ENCODE measurements at places on chromosomes 6 and 20.

DNA sequence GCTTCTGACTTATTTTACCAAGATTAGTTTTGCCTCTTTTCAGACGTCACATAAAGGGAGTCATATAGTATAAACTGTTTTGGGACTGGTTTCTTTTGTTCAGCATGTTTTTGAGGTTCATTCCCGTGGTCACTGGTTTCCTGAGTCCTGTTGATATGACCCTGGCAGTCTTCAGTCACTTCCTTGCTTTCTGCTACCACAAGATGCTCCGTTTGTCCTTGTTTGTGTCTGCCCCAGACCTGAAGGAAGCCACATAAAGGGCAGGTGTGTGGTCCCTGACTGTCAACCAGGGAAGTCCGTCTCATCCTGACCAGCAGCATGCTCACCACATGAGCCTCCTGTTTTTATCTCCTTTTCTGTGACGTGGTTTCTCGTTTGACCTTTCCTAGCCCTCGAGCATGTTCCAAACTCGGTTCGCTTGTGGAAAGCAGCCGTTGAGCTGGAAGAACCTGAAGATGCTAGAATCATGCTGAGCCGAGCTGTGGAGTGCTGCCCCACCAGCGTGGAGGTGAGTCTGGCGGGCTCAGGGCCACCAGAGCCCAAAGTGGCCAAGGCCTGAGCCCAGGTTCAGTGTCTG lies 26.1 kb upstream of the C20orf204 start:
- peak overlapping the region; percentile 67 for H3K4me3 ChIP-seq
- no peaks in the 10 kb centered on the region for H3K27me3 ChIP-seq
- peak overlapping the region; percentile 81 for H3K27ac ChIP-seq

DNA sequence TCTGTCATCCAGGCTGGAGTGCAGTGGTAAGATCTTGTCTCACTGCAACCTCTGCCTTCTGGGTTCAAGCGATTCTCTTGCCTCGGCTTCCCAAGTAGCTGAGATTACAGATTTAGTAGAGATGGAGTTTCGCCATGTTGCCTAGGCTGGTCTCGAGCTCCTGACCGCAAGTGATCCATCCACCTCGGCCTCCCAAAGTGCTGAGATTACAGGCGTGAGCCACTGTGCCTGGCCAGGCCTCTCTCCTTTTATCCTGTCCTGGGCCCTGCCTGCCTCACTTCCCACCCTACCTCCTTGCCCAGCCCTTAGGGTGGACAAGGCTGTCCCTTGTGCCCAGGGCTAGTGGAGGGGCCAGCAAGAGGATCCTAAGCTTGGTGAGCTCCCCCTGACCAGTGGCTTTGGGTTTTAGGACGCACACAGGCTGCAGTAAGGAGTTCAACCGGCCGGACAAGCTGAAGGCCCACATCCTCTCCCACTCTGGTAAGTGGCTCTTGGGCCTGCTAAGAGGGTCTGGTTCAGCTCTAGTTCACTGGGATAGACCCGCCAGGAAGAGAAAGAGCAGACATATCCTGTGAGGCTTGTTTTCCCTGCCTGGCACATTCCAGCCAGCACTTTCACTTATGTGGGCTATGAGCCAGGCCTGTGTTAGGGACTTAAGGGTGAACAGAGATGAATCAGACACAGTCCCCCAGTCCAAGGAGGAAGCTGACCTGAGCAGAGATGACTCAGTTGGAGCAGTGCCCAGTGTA lies 21.9 kb upstream of the CHMP4B start:
- no peaks in the 10 kb centered on the region for H3K27me3 ChIP-seq
- H3K27ac ChIP-seq: no peak overlapping the region
- no peak for ATAC-seq
- H3K36me3 ChIP-seq: no peaks in the 10 kb centered on the region

DNA sequence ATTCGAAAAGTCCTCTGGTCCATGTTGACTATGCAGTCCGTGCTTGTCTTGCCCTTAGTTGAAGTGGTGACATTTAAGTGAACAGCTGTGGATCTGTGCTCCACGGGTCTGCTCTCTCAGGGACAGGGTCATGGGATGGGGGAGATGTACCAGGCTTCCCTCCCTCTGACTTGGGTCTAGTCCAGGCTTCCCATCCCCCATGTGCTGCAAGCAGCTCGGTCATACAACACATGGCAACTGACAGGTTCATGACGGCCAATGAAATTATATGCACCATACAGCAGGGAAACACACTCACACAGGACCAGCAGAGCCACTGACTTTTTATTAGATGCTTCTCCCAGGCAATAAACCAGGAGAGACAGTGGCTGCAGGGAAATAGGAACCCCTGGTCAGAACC lies 201.4 kb downstream of the PTPRT start:
- no peaks in the 10 kb centered on the region for H3K27me3 ChIP-seq
- no peak overlapping the region for H3K4me3 ChIP-seq
- H3K36me3 ChIP-seq: no peaks in the 10 kb centered on the region

- no peaks in the 10 kb centered on the region for H3K4me1 ChIP-seq
- H3K36me3 ChIP-seq: peaks cover 25% of the 10 kb centered on the region
- peaks cover 17% of the 10 kb centered on the region for H3K27me3 ChIP-seq
- peak; percentile 64 for ATAC-seq
- no peak overlapping the region for H3K27ac ChIP-seq
- peak overlapping the region; percentile 76 for H3K4me3 ChIP-seq
Observed at GRCh38 chr6:30007132-30007764, 53.8 kb upstream of the POLR1H start.

GRCh38 chr6:152557502-152557901 lies 79.7 kb downstream of the SYNE1 start:
- H3K27me3 ChIP-seq: peaks cover 11% of the 10 kb centered on the region
- no peak for ATAC-seq
- no peaks in the 10 kb centered on the region for H3K4me1 ChIP-seq
- no peak overlapping the region for H3K4me3 ChIP-seq
- no peak overlapping the region for H3K27ac ChIP-seq

- no peak overlapping the region for H3K4me3 ChIP-seq
- no peak overlapping the region for H3K27ac ChIP-seq
- no peaks in the 10 kb centered on the region for H3K4me1 ChIP-seq
Observed at GRCh38 chr6:129597023-129597713, 112.8 kb downstream of the ARHGAP18 start.

DNA sequence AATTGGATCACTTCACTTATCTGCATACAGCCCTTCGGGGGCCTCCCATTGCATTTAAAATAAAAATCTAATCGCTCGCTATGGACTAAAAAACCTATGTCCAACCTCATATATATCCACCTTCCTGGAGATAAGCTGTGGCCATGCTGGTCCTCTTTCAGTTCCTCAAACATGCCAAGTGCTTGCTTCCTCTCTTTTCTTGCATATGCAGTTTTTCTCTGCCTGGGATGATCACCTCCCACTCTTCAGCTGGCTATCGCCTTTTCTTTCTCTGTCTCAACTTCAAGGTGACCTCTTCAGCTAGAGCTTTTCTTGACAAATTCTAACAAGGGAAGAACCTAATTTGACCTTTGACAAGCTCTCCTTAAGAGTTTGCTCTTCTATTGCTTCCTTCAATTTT lies 5.6 kb upstream of the TFB1M start:
- peaks cover 2% of the 10 kb centered on the region for H3K36me3 ChIP-seq
- peaks cover 3% of the 10 kb centered on the region for H3K27me3 ChIP-seq
- peak overlapping the region; percentile 10 for H3K4me3 ChIP-seq

DNA sequence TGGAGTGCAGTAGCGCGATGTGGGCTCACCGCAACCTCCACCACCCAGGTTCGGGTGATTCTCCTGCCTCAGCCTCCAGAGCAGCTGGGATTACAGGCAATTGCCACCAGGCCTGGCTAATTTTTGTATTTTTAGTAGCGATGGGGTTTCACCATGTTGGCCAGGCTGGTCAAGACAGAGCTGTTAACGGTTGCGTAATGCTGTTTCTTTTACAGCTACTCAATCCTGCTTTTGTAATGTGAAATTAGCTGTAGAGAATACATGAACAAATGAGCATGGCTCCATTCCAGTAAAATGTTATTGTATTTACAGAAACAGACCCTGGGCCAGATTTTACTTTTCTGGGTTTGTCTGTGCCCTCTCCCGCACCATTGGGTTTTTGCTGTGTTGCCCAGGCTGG lies 1.9 kb downstream of the PNLDC1 start:
- H3K4me1 ChIP-seq: peaks cover 6% of the 10 kb centered on the region
- H3K27ac ChIP-seq: no peak overlapping the region
- no peak for ATAC-seq

DNA sequence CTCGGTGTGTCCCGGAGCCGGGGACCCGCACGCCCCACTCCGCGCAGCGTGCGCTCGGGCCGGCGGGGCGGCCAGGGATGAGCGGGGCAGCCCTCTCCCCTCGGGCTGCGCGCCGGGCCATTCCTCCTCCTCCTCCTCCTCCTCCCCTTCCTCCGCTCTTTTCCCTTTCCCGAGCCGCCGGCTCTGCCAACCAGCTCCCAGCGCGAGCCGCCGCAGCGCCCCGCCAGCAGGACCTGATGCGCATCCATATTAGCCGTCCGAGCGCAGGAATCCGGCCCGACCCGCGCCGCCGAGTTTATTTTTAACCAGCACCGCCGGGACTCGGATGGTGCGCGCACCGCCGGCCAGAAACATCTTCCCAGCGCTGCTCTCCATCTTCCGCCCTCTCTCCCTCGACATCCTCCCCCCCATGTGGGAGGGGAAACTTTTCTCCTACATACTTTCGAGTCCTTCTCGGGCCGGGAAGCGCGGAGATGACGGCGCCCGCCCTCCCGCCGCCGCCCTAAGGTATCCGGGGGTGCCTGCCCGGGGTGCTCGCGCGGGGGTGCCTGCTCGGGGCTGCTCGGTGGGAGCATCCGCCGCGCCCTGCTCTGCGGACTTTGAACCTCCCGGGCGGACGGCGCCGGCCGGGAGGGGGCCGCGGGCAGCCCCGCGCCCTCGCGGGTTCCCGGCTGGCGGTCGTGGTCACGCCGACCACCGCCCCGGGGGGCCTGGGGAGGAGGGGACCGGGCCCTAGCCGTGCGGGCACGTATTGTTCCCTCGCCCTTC lies 619 bp downstream of the RREB1 start:
- H3K27ac ChIP-seq: peak overlapping the region; percentile 86
- peak overlapping the region; percentile 88 for H3K4me3 ChIP-seq
- H3K4me1 ChIP-seq: peaks cover 43% of the 10 kb centered on the region
- ATAC-seq: peak; percentile 33
- H3K36me3 ChIP-seq: peaks cover 15% of the 10 kb centered on the region

DNA sequence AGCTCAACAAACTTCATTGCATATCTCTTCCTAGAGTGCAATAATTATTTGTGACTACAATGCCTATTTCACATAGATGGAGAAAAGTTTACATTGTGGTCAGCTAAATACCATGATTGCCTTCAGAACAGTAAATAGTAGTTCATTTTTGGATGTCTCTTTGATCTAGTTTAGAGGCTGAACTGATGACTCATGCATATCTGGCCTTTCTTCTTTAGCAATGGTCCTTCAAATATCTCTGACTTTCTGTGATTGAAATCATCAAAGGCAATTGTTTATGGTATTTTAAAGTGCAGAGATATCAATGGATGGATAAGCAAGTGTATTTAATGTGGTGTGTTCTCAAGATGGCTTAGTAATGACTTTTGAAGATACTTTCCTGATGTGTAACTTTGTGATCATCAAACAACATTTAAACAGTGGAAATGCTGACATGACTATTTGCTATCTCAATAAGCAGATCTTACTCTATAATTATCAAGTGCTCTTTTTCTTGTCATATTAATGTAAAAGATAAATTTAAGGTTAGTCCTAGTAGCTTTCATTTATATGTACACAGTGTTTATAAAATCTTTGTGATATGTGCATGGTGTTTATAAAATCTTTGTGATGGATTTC lies 523.7 kb upstream of the SLC35B3 start:
- no peaks in the 10 kb centered on the region for H3K36me3 ChIP-seq
- no peak for ATAC-seq
- no peak overlapping the region for H3K27ac ChIP-seq
- no peaks in the 10 kb centered on the region for H3K4me1 ChIP-seq
- no peak overlapping the region for H3K4me3 ChIP-seq

DNA sequence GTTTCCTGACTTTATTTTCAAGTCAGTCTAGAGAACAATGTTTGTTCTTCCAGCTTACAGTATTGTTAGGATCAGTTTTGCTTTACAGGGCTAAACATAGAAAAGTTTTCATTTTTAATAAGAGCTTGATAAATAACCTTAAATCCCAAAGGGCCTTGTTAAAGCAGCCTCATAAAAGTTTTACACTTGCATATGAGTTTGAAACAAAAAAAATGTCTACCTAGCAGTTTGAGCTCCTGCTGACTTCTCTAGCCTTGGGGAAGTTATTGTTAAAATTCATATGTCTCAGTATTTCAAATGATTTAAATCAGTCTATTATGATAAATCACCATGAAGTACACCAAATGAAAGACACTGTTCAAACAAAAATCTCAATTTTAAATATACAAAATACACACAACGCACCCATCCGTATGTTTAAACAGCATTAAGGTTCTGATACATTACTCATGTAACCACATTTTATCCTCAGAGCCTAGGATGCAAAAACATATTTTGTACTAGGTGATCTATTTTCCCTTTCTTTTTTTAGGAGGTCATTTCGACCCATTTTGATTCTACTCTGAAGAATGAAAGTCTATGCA lies 87.2 kb downstream of the UBE3D start:
- no peaks in the 10 kb centered on the region for H3K4me1 ChIP-seq

DNA sequence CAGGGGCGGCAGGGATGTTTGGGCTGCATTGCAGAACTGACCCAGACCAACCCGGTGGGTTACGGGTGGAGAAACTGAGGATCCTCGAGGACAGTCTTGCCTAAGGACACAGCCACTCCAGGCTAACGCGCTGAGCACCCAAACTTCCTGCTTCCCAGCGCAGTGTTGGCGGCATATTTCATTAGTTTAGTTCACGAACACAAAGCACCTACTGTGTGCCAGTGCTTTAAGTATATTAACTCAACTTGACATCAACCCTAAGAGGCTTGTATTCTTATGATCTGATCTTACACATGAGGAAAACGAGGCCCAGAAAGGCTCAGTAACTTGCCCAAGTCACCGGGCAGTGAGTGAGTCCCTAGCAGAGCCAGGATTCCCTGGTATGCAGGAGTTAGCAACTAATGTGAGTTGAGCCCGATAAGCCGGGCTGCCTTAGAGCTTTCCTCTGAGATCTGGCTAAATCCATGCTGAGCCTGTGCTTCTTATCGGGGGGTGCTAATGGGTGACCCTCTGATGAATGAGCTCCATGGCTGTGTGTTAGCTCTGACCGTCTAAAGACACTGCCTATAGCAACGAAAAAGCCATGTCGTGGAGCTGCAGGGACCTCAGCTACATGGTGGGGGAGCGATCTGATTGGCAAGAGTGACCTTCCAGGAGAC lies 92.7 kb downstream of the CD40 start:
- no peaks in the 10 kb centered on the region for H3K36me3 ChIP-seq
- no peak overlapping the region for H3K27ac ChIP-seq
- H3K4me3 ChIP-seq: no peak overlapping the region
- H3K4me1 ChIP-seq: peaks cover 19% of the 10 kb centered on the region

DNA sequence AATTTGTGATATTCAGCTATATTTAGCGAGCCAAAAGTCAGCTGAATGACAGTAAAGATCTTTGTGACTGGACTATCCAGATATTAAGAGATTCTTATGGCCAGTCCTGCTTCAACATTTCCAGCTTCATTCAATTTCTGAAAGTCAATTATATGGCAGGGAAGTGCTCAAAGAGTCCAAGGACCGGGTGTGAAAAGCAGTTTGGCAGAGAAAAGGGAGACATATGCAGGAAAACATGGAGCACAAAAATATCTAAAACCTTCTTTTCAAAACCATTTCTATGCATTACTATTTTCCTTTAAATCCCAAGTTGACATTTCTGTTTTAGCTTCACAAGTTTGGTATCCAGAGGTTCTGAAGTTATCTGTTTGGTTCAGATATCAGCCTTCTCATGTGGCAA lies 5.0 kb downstream of the MPC1 start:
- peaks cover 6% of the 10 kb centered on the region for H3K4me1 ChIP-seq
- no peaks in the 10 kb centered on the region for H3K36me3 ChIP-seq
- no peak for ATAC-seq
- H3K27ac ChIP-seq: no peak overlapping the region
- no peak overlapping the region for H3K4me3 ChIP-seq
- H3K27me3 ChIP-seq: no peaks in the 10 kb centered on the region

- H3K4me1 ChIP-seq: peaks cover 11% of the 10 kb centered on the region
- H3K4me3 ChIP-seq: no peak overlapping the region
- no peaks in the 10 kb centered on the region for H3K36me3 ChIP-seq
- peaks cover 7% of the 10 kb centered on the region for H3K27me3 ChIP-seq
- no peak for ATAC-seq
Observed at GRCh38 chr6:25219216-25219916, 59.8 kb upstream of the CARMIL1 start.

Measured in activated T-helper 17 cell treated with anti-CD3 and anti-CD28 coated beads, Interleukin-2, amount 50 U/mL, for 72 hours (primary cell).